ENCODE measurements at places on chromosomes 1 and 21.

- no peak for DNase-seq
Observed at GRCh38 chr1:207333009-207333600, 11.6 kb downstream of the CD55 start.

DNA sequence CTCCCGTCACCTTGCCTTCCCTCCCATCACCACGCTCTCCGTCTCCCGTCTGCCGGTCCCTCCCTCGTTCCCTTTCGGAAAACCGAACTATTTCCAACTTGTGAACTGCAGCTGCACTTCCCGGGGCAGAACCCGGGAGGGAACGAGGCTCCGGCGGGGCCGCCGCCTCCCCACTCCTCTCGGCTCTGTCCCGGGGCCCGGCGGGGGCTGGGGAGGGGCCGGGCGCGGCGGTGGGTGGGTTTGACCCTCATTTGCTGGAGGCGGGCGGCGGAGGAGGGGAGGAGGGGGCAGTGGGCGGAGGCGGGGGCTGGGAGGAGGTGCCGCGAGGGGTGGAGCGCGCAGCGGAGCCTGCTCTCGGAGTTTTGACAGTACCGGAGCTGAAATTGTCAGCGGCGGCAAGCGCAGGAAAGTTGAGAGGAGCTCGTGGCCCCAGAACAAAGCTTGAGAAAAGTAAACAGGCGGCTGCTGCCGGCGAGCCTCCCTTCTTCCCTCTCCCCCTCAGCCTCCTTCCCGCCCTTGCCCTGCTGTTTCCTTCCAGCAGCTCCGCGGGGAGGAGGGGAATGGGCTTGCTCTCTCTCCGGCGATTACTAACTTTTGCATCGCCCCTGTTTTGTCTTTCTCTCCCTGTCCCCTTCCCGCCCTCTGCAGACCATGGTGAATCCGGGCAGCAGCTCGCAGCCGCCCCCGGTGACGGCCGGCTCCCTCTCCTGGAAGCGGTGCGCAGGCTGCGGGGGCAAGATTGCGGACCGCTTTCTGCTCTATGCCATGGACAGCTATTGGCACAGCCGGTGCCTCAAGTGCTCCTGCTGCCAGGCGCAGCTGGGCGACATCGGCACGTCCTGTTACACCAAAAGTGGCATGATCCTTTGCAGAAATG is 2.9 kb downstream of the LMO4 start:
- DNase-seq: peak; percentile 41

GRCh38 chr1:156129687-156130577 is 15.4 kb downstream of the LMNA start:
- DNase-seq: peak; percentile 64

DNA sequence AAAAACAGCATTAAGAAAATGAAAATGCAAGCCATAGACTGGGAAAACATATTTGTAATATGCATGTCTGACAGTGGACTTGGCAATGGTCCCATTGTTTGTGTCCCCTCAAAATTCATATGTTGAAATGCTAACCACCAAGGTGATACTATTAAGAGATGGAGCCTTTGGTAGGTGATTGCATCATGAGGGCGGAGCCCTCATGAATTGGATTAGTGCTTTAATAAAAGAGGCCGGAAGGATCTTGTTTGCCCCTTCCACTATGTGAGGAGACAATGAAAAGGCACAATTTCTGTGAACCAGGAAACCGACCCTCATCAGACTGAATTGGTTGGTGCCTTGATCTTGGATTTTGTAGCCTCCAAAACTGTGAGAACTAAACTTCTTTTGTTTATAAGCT is 232.3 kb downstream of the GPR52 start:
- no peak for DNase-seq

GRCh38 chr1:215405211-215405610 is 161.9 kb upstream of the KCTD3 start:
- no peak for DNase-seq

- DNase-seq: no peak
Observed at GRCh38 chr1:11788549-11789053, 17.2 kb downstream of the MTHFR start.

- DNase-seq: no peak
Observed at GRCh38 chr1:68103884-68104554, 53.6 kb upstream of the DIRAS3 start.

DNA sequence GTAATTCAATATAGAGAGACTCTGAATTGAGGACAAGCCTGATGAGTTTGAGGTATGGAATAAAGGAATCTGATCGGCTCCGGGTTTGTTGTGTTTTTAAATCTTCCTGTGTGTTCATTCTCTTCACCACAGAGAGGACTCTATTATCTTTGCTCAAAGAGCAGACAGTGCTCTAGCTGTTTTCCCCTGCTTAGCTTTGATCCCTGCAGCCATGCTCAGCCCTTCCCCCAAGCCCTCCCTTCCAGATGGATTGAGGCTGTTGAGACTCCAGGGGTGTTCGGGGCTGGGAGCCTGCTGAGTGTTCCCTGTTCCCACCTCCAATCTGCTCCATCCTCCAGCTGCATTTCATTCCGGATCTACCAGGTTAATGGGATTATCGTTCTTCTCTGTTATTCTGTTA is 74.2 kb upstream of the CXADR start:
- no peak for DNase-seq

- no peak for DNase-seq
Observed at GRCh38 chr1:171742577-171742922, 685 bp upstream of the VAMP4 start.

GRCh38 chr21:14453339-14454015 is 70.5 kb upstream of the HSPA13 start:
- no peak for DNase-seq

DNA sequence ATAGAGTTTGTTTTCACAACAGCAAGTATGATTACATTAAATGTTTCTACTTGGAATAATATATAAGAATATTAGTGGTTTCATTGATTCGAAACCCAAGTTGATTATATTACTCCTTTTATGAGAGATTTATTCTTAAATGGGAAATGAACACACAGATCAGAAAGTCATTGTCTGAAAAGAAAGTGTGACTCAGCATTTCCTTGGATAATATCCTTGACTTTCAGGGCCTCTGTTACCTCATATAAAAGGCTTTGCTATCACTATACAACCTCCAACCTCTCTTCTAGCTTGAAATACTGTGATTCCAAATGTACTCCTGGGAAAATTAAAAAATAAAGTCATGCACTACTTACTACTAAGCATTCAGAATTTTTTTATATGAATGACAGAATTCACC is 295.3 kb upstream of the LYPLAL1 start:
- no peak for DNase-seq

DNA sequence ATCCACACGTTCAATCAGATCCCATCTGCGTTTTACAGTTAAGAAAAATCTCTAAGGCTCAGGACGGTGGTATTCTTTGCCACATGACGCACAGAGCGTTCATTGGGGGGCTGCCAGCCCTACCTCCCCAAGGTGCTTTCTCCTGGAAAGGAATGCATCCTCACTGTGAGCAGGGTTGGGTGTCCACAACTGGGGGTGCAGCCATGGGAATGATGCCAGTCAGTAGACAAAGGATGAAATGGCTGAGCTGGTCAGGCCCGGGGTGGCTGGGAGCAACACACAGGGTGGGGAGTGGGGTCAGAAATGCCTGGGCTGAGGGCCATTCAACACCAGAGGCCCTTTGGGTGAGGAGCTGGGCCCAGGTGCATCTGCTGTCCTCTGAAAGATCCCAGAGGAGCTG is 25.9 kb downstream of the OPTC start:
- DNase-seq: no peak

GRCh38 chr1:159737238-159737916 is 23.0 kb upstream of the CRP start:
- no peak for DNase-seq

DNA sequence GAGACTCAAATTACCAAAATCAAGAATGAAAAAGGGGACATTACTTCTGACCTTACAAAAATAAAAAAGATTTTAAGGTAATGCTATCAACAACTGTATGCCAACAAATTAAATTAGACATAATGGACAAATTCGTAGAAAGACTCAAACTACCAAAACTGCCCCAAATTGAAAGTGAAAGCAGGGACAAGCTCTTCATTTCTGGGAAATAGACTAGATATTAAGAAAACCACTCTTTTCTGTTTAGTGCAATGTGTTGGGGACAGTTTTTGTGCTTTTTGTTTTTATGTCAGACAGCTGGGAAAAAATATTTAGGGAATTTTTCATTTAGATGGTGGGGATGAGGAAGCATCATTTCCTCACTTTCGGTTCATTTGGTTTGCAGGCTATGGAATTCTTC is 4.9 kb upstream of the GBP1 start:
- DNase-seq: no peak

DNA sequence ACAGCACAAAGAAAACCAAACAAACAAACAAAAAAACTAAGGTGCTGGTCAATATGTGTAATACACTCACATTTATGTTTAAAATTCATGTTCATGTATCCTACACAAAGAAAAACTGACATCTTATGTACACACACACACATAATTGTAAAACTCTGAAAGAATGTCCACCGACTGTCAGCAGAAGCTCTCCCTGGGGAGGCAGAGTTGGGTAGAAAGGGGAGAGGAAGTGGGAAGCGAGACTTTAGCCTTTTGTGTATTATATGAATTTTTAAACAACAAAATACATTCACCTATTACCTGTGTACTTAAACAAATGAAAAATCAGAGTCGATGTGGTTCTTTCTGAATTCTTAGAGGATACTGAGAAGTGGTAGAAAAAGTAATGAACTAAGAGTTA is 88.3 kb downstream of the ABCA4 start:
- no peak for DNase-seq

- DNase-seq: no peak
Observed at GRCh38 chr1:227935826-227936225, 11.9 kb downstream of the WNT9A start.
